Stimulated activated CD4-positive, alpha-beta T cell treated with anti-CD3 and anti-CD28 coated beads, TNF-alpha, amount 100 ng/mL, for 24 hours (primary cell): ENCODE measurements at places on chromosomes 16 and 17.

DNA sequence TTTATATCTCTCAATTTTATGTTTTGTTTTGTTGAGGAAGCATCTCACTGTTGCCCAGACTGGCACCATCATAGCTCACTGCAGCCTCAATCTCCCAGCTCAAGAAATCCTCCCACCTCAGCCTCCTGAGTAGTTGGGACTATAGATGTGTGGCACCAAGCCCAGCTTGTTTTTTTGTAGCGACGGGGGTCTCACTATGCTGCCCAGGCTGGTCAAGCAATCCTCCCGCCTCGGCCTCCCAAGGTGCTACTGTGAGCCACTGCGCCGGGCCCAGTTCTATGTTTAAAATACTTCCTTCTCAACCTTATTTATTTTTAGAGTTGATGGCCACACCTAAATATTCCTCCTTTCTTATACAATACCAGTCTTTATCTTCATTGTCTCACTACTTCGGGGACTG, 1.9 kb upstream of the NFE2L1 start:
- no peak for DNase-seq

DNA sequence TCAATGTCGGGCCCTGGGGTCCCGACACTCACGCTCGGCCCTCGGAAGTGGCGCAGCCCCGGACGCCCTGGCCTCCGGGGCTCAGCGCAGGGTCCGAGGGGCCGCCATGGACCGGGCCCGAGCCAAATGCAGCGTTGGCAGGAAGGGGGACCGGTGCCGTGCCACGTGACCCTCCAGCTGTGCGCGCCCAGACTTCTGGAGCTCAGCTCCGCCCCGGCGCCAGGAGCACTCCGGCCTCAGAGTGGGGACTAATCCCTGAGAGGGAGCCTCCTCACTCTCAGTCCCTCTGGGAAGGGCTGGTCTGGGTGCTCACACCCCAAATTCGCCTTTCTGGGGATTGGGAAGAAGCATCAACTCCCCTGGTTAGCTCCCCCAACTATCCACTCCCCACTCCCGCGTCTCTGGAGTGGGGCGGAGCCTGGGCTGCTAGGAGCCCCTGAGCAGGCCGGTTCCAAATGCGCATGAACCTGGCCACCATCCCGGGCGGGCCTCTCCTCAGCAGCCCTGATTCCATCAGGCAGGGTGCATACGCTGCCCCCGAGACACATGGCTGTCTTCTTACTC, at the start of gene B3GNT9:
B3GNT9 (minus strand) TSS at position 166 of the 564 bp plus-strand sequence. CDS start 513 bp downstream, outside the sequence.
- no peak for DNase-seq

DNA sequence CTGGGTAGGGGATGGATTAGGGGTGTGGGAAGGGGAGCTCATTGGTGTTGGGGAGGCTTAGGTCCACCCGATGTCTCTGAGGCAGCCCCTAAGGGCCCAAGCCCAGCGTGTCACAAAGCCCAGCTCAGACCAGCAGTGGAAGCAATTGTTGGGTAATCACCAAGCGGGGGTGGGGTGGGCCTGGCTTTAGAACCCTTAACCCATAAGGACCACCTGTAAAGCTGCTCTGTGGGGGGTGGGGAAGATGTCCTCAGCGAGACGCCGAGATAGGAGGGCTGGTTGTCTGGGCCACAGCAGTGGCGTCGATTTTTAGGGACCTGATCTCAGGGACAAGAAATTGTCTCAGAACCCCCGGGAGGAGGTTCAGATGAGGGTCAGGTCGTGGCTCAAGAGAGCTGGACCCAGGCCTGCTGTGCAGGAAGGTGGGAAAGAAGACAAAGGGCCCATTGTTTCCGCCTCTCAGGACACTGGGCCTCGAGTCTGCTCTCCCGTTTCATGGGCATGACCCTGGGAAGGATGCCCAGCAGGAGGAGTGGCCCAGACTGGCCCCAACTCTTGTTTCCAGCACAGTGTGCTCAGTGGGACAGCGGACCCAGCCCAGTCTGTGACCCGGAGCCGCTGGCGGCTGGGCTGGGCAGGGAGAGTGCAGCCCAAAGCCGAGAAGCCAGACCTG, 15.9 kb downstream of the ST6GALNAC2 start:
- no peak for DNase-seq

DNA sequence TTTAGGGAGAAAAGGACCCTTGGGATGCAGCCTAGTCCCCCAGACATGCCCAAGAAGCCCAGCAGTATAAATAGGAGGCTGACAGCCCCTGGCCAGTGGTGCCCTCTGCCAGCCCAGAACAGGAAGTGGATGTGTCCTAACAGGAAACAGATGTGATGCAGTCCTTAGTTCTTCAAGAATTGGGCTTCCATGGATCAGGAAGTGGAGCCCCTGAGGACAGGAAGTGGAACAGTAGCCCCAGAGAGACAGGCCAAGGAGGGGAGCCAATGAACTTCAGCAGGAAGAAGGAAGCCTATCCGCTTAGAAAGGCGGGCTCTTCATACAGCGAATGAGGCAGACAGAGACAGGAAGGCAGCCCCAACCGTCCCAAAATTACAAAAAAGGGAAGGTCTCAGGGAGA, 7.2 kb downstream of the CTF1 start:
- no peak for DNase-seq

- DNase-seq: no peak
Measured at GRCh38 chr17:80431246-80432195, 16.6 kb downstream of the ENDOV start.

DNA sequence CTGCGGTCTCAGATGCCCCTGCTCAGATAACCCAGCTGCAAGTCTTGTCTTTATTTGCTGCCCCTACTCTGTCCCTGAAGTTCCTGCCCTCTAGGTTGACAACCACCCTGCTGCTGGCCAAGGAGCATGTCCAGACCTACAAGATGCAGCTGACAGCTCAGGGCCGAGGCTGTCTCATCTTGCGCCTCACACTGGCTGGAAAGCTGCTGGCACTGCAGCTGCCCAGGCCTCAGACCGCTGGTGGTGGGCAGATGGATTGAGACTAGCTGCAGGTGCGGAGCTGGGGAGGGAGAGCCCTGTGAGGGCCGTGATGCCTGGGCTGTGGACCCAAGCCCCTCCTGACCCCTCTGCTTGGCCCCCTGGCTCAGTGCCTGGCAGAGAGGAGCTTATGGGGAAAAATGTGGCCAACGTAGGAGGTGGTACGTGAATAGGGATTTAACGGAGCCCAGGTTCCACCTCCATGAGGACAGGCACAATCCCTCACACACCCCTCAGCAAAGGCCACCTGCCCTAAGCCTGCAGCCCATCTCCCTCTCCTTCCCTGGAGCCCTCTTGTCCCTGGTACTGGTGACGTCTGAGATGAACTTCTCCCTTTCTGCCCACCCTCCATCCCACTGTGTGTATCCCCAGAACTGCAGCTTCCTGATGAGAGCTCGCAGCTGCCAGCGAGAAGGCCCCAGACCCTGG, 8.3 kb upstream of the GALK1 start:
- no peak for DNase-seq

GRCh38 chr17:28920201-28920600, 17.3 kb upstream of the DHRS13 start:
- no peak for DNase-seq

GRCh38 chr16:85573696-85574641, 39.2 kb upstream of the GSE1 start:
- no peak for DNase-seq

- no peak for DNase-seq
Measured at GRCh38 chr17:17852930-17853329, 16.1 kb upstream of the SREBF1 start.

GRCh38 chr17:1331708-1332107, 52.2 kb downstream of the TRARG1 start:
- DNase-seq: no peak

GRCh38 chr16:57084996-57085395, 7.4 kb upstream of the CPNE2 start:
- DNase-seq: no peak

GRCh38 chr16:88464447-88465318, 11.6 kb downstream of the ZFPM1 start:
- no peak for DNase-seq

- no peak for DNase-seq
Measured at GRCh38 chr17:9905078-9905415, at the start of gene RCVRN. TSS of gene RCVRN (minus strand) at chr17:9905271. CDS start at chr17:9905180, 91 bp downstream.

DNA sequence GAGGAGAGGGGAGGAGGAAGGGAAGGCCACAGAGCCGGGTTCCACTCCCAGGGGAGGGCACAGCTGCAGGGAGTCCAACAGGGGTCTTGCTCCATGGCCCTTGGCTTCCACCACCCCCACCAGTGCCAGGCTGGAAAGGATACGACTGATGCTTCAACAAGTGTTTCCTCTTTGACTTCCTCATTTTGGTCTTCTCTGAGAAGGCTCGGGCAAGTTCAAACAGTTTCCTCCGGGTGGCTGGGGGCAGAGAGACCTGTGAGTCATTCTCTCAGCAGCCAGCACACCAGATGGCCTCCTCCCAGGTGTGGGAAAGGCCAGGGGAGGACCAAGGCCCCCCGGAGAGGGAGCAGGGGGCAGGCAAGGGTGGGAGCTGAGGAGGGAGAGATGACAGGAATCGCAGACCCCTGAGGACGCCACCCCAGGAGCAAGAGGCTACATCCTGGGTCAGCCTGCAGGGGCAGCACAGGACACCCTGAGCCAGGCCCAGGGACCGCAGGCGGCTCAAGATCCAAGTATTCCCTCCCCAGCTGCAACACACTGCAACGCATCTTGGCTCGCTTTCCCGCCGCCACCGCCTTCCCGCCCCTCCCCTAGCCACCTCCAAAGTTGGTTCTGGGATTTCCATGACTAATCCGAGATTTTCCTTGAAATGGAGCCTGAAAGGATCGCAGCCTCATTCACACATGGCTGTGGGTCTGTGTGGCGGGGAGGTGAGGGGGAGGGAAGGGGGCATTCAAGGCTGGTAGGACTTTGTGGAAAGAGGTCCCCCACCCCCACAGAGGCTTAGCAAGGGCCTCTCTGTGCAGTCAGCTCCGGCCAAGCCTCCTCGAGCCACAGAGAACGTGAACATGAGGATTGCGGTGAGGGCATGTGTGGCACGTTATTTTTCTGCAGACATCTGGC, 18.4 kb upstream of the MRPS23 start:
- no peak for DNase-seq

- no peak for DNase-seq
Measured at GRCh38 chr17:79292501-79292900, 217.9 kb downstream of the ENGASE start.

DNA sequence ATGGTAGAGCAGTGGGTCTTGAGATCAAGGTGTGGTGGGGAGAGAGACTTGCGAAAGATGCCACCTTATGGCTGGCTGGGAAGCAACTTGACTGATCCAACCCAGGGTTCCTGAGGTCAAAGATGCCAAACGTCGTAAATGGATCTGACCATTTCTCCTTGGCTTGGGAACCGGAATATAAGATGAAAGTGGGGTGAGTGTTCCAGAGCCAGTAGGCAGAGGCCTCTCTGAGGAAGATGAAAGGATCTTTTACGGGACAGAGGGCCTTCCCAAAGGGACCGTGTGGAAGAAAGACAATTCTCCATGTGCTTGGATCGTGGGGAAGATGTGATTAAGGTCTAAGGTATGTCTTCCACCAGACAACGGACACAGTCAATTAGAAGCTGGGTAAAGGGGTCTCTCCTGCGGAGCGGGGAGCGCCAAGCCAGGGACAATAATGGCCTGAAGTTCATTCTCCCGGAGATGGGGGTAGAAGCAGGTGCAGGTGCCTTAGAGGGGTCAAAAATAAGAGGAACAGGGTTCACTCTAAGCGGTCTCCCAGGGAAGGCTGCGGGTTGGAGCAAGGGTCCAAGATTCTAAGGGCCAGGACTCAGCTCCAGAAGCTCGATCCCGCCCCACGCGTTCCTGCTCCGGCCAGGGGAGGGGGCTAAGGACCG, 800 bp downstream of the FXR2 start:
- DNase-seq: no peak

GRCh38 chr17:51873302-51873701, 285.2 kb downstream of the CA10 start:
- no peak for DNase-seq

DNA sequence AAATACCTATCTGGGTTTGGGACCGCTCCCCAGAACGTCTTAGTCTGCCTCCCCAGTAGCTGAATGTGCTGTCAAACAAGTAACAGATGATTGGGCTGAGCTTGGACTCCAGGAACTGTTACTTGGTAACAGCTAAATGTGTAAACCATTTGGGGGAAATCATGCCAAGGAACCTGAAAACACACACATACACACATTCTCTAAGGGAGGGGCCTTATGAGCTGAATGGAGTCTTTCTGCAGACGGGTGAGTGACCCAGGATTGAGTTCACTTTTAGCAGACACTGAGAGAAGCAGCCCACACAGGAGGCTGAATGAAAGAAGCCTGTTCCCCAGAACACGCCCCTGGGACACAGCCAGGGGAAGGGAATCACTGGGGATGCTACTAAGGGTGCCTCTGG, 1.6 kb downstream of the ACLY start:
- no peak for DNase-seq

GRCh38 chr16:87201052-87201451, 116.1 kb downstream of the C16orf95 start:
- no peak for DNase-seq

- no peak for DNase-seq
Measured at GRCh38 chr16:24117680-24118079, 138.5 kb upstream of the CACNG3 start.

DNA sequence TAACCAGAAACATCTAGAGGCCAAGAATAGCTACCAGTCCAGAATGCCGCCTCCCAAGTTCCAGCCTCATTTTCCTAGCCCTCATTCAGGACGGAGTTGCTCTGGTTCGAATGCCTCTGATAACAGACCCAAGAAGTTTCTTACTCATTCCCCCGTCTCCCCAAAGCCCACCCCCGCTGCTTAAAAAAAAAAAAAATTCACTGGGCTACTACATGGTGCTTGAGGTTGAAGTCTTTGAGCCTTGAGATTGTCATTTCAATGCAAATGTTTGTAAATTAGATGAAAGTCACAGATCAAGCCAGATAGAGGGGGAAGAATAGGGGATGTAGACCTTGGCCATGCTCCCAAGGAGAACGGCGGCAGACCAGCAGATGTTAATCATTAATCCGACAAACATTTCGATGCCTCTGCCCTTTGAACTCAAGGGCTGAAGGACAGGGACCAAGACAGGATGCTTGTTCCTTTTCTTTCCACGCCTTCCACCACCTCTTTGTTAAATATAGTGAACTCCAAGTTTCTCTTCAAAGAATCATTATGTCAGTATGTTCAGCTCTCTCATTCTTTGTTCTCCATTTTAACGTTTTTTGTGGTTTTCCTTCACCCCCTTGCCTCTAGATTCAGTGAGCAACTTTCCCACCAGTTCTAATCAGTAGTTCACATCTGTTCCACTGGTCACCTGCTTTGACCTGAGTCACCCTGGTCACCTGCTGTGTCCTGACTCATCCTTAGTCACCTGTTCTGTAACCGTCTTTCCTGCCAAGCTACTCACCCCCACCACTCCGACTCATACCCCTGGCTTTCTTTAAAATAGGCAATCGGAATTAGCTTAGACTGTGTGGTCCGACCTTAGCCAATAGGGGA, 190.3 kb downstream of the CPPED1 start:
- no peak for DNase-seq

DNA sequence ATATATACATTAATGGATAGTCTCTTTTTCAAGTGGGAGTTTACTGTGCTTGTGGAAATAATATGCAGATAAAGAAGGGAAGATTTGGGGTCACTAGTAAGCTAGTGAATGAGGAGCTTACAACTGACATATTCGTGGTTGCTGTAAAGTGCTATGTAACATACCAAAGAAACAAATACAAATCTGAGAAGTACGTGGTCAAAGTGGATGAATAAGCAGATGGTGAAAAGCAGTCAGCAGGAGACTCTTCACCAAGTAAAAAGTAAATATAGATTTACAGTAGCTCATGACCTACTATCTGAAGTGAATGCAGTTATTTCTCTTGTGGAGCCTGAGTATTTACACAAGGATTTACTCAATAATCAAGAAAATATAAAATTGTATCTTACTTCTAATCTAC, 136.6 kb upstream of the ELAC2 start:
- DNase-seq: no peak
